ENCODE measurements at places on chromosomes 12 and 14.

DNA sequence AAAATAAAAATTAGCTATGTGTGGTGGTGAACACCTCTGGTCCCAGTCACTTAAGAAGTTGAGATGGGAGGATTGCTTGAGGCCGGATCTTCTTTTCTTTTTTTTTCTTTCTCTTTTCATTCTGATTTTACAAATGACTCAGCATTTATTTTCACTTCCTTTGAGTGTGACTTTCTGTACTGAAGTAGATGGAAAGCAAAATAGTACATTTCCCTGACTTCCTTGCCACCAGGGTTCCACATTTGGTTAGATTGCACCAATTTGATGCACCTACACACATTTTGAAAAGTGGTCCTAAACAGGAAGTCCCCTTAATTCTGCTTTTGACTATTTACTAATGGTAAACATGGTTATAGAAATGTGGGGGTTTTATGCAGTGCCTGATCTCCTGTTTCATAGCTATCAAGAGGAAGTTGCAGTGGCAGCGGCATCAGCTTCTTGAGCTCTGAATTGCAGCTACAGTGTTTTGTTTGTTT is 13.0 kb upstream of the LEMD3 start:
- no peak for DNase-seq

DNA sequence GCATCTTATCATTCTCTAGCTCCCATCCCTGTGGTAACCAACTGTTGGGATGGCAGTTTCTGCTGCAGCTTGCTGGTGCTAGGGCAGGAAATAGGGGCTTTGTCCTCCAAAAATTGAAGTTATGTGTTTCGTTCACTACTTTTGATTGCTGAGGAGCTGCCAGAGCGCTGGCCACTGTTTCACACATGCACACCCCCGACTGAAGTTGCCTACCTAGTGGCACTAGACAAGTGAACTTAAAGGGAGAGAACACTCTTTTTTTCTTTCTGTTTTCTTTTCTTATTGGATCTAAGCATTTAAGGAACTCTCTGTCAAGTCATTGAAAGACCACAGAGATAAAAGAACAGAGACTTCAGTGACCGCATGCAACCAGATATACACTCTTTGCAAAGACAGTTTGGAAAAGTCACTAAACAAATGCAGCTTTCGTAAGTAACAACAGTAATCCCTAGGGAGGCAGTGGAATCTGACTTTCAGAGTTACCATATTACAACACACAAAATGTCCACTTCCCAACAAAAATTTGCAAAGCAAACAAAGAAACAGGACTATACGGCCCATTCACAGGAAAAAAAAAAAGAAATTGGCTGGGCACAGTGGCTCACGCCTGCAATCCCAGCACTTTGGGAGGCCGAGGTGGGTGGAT is 12.0 kb downstream of the TFCP2 start:
- DNase-seq, result no peak

DNA sequence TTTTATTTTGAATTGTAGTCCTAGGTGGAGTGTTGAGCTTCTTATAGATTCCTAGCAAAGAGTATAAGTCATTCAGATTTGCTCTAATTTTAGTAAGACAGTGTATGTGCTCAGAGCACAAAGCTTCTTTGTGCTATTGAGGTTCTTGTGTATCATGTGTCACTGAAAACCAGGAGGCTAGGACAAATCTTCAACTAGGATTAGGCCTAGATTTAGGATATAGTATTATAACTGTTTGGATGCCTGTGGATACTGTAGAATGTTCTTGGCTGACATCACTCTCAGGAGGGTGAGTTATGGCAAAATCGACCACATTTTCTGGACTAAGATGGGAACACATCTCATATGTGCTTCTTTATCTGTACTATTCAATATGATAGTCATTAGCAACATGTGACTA is 86.5 kb downstream of the DHRS2 start:
- DNase-seq, result no peak

- no peak for DNase-seq
These were observed 56.0 kb downstream of the PLEKHG3 start for GRCh38 chr14:64760146-64760755.

- DNase-seq, result no peak
These were observed 2.9 kb upstream of the EPYC start for GRCh38 chr12:91007531-91008290.

GRCh38 chr12:99706736-99707473 is 59.4 kb downstream of the GARIN6 start:
- DNase-seq, result no peak

DNA sequence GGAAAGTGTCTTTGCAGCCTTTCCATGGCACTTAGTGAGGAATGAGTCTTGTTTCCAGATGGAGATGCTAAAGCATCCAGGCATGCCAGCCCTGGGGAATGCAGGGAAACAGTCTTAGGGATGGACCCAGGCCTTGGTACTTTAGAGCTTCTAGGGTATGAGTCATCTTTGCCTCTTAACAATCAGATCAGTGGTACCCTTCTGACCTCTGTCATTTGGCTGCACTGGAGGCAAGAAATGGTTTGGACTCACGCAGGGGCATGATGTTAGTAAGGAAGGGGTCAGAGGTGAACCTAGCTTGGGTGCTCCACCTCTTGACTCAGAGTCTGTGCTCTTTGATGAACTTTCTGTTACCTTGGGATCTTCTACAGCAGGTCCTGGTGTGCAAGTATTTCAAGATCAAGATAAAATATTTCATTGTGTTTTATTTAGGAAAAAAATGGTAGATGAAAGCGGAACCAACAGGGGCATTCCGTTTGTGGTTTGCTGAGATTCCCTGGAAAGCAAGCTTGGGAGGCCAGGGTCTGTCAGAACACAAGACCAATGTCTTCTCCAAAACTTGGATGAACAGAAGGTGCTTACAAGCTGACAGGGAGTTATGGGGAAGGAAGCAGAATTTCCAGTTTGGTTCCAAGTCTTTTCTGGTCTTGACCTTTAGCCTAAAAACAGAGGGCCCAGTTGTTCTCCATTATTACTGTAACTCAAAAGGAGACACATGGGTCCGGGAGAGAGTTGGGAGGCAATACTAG is 216.2 kb downstream of the ZFP36L1 start:
- no peak for DNase-seq

- no peak for DNase-seq
These were observed 50.6 kb upstream of the FUT8 start for GRCh38 chr14:65361920-65362319.

- no peak for DNase-seq
These were observed 10.7 kb upstream of the UNC119B start for GRCh38 chr12:120699553-120699952.

DNA sequence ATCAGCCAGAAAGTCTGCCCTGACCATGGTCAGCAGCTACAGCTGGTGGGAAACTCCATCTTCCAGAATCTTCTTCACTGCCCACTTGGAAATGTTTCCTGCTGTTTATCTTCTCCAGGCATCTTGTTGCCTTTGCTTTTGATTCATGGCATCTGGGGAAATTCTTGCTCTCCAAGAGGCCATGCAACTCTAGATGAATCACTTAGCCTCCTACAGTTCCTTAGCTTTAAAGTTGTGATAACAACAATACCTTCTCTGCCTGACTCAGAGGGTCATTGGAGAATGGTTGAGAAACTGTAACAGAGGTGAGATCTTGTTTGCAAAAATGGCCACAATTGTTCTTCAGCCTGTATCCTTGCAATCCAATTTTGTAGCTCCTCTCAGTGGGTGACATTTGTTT is 121.0 kb upstream of the VRK1 start:
- no peak for DNase-seq

- no peak for DNase-seq
These were observed 233.4 kb upstream of the PELI2 start for GRCh38 chr14:55884819-55885218.

DNA sequence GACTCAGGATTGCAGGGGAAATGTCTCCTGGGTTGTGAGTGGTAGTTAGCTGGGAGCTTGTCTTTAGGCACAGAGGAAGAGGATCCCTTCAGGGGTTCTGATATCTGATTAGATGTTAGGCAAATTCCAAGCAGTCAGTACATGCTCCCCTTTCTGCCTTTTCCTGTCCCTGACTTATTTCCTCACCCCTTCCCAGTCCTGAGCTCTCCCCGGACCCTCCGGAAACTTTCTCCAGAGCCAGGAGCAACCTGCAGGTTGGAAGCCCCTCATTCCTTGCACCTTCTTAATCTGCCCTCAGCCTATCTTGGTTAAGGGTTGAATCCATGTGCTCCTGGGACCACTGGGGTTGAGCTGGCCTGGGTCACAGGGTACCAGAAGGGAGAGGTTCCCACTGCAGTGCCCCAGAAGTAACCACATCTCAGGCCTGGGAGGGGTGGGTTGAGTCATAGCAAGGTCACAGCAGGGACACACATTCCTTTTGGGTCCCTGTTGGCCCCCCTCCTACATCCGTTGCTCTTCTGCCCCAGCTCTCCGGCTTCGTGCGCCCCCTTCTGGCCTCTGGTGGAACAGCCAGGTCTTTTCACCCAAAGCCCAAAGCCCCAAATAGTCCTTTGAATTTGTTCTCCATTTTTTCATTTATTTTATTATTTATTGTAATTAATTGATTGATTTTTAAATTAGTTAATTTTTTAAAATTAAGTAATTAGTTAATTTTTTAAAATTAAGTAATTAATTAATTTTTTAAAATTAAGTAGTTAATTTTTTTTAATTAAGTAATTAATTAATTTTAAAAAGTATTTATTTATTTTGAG is 1.8 kb downstream of the IGFBP6 start:
- DNase-seq, result peak; percentile 27

Measured in amygdala (tissue), 56 donors.